ENCODE measurements at places on chromosomes 11 and 22. TPM values are rescaled to one million over a fixed set of nuclear protein-coding genes. Genes with fewer than 3 reads are reported as not detected.

- DNase-seq: no peak
- no peaks in the 10 kb centered on the region for H3K27me3 ChIP-seq
- H3K4me3 ChIP-seq: no peak overlapping the region
- no peak overlapping the region for H3K27ac ChIP-seq
- no peaks in the 10 kb centered on the region for H3K36me3 ChIP-seq
- no peaks in the 10 kb centered on the region for H3K4me1 ChIP-seq
These were observed 4.4 kb downstream of the NDUFV1 start for GRCh38 chr11:67611165-67611564.

- peaks cover 3% of the 10 kb centered on the region for H3K4me1 ChIP-seq
- no peaks in the 10 kb centered on the region for H3K27me3 ChIP-seq
- DNase-seq: no peak
These were observed 961.5 kb downstream of the FAM181B start for GRCh38 chr11:81772166-81772565.

GRCh38 chr11:78638704-78639380 lies 64.2 kb upstream of the NARS2 start:
- H3K36me3 ChIP-seq: no peaks in the 10 kb centered on the region
- H3K4me1 ChIP-seq: no peaks in the 10 kb centered on the region
- H3K27me3 ChIP-seq: no peaks in the 10 kb centered on the region
- H3K4me3 ChIP-seq: no peak overlapping the region
- no peak overlapping the region for H3K27ac ChIP-seq

- DNase-seq: peak; percentile 69
- H3K27ac ChIP-seq: no peak overlapping the region
- no peaks in the 10 kb centered on the region for H3K4me1 ChIP-seq
- no peaks in the 10 kb centered on the region for H3K36me3 ChIP-seq
These were observed 72.1 kb upstream of the KCNQ1OT1 start for GRCh38 chr11:2771758-2772466.

- H3K4me1 ChIP-seq: no peaks in the 10 kb centered on the region
- H3K27me3 ChIP-seq: no peaks in the 10 kb centered on the region
- H3K27ac ChIP-seq: no peak overlapping the region
- no peaks in the 10 kb centered on the region for H3K36me3 ChIP-seq
These were observed 15.0 kb downstream of the SMIM38 start for GRCh38 chr11:69170704-69171103.

- no peak overlapping the region for H3K4me3 ChIP-seq
- no peak for DNase-seq
- H3K27ac ChIP-seq: no peak overlapping the region
- no peaks in the 10 kb centered on the region for H3K36me3 ChIP-seq
- H3K27me3 ChIP-seq: no peaks in the 10 kb centered on the region
- no peaks in the 10 kb centered on the region for H3K4me1 ChIP-seq
These were observed 13.0 kb downstream of the TPCN2 start for GRCh38 chr11:69061713-69062053.

GRCh38 chr11:45104790-45105084 lies 41.7 kb upstream of the PRDM11 start:
- no peak overlapping the region for H3K27ac ChIP-seq
- DNase-seq: peak; percentile 32
- no peaks in the 10 kb centered on the region for H3K4me1 ChIP-seq
- no peaks in the 10 kb centered on the region for H3K36me3 ChIP-seq
- H3K27me3 ChIP-seq: no peaks in the 10 kb centered on the region
- no peak overlapping the region for H3K4me3 ChIP-seq

- peak overlapping the region; percentile 3 for H3K4me3 ChIP-seq
- no peaks in the 10 kb centered on the region for H3K36me3 ChIP-seq
- no peaks in the 10 kb centered on the region for H3K27me3 ChIP-seq
- peak; percentile 55 for DNase-seq
- H3K27ac ChIP-seq: no peak overlapping the region
- H3K4me1 ChIP-seq: no peaks in the 10 kb centered on the region
These were observed 177.6 kb downstream of the IGLL1 start for GRCh38 chr22:23402275-23403151.

GRCh38 chr11:1854949-1855885 lies 2.3 kb downstream of the LSP1 start:
- no peak overlapping the region for H3K4me3 ChIP-seq
- no peak for DNase-seq
- H3K27ac ChIP-seq: no peak overlapping the region
- no peaks in the 10 kb centered on the region for H3K4me1 ChIP-seq
- no peaks in the 10 kb centered on the region for H3K27me3 ChIP-seq

DNA sequence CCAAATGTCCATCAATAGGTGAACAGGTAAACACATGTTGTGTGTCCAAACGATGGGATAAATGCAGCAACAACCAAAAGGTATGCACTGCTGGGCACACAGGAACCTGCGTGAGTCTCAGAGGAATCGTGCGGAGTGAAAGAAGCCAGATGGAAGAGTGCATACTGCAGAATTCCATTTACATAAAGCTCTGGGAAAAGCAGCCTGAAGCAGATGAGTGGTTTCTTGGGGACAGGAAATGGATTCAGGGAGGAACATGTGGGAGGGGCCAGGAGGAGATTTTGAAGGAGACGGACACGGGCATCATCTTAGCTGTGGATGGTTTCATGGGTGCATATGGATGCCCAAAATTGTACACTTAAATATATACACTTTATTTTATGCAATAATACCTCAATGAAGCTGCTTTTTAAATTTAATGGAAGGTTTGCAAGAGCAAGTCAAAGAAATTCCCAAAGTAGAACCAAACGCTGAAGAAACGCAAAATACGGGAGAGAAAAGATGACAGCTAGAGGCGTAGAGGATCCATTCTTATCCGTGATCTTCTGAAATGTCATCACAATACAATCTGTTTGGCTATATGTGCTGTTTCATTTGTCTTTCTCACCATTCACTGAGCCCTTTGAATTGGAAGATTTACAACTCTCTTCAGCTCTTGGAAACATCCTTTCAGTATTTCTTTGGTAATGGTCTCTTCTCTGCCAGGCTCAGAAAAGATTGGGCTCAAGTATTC lies 24.5 kb downstream of the ST14 start:
- no peak overlapping the region for H3K27ac ChIP-seq
- DNase-seq: no peak
- no peaks in the 10 kb centered on the region for H3K36me3 ChIP-seq
- H3K4me1 ChIP-seq: no peaks in the 10 kb centered on the region
- H3K4me3 ChIP-seq: no peak overlapping the region

- peak; percentile 27 for DNase-seq
- H3K4me1 ChIP-seq: no peaks in the 10 kb centered on the region
- H3K36me3 ChIP-seq: no peaks in the 10 kb centered on the region
- H3K27me3 ChIP-seq: no peaks in the 10 kb centered on the region
- no peak overlapping the region for H3K27ac ChIP-seq
These were observed 1.5 kb downstream of the MUC2 start for GRCh38 chr11:1076061-1076665.

- DNase-seq: peak; percentile 84
- no peaks in the 10 kb centered on the region for H3K27me3 ChIP-seq
- H3K36me3 ChIP-seq: no peaks in the 10 kb centered on the region
- H3K4me3 ChIP-seq: no peak overlapping the region
These were observed 62.7 kb downstream of the CD82 start for GRCh38 chr11:44627911-44628729.

- peak; percentile 33 for DNase-seq
- no peaks in the 10 kb centered on the region for H3K27me3 ChIP-seq
- no peaks in the 10 kb centered on the region for H3K36me3 ChIP-seq
- no peak overlapping the region for H3K27ac ChIP-seq
- H3K4me1 ChIP-seq: no peaks in the 10 kb centered on the region
- H3K4me3 ChIP-seq: no peak overlapping the region
These were observed 7.1 kb downstream of the P2RY2 start for GRCh38 chr11:73225001-73225686.

GRCh38 chr11:121268581-121268980 lies 24.0 kb upstream of the SC5D start:
- H3K27ac ChIP-seq: no peak overlapping the region
- no peak overlapping the region for H3K4me3 ChIP-seq
- no peaks in the 10 kb centered on the region for H3K36me3 ChIP-seq
- no peak for DNase-seq
- H3K27me3 ChIP-seq: no peaks in the 10 kb centered on the region

DNA sequence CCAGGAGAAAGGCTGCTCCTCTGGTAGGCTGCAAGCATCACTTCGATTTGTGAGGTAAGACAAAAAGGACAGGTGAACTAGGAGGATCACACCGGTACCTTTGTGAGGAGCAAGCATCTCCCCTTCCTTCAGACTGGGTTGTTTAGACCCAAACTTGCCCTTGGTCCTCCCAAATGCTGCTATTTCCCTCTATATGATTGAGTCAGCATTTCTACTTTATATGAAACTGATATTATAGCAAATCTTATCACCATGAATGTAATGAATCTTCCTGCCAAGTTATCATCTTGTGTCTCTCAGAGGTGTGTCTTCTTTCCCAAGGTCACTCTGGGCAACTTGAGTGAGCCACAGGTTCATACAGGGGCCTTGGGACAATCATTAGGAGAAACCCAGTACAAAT lies 61.0 kb downstream of the KIRREL3 start:
- no peaks in the 10 kb centered on the region for H3K27me3 ChIP-seq
- no peak overlapping the region for H3K4me3 ChIP-seq
- H3K27ac ChIP-seq: no peak overlapping the region
- DNase-seq: no peak
- H3K36me3 ChIP-seq: no peaks in the 10 kb centered on the region
- no peaks in the 10 kb centered on the region for H3K4me1 ChIP-seq

- H3K27me3 ChIP-seq: no peaks in the 10 kb centered on the region
- H3K4me3 ChIP-seq: no peak overlapping the region
- no peak for DNase-seq
These were observed 148.2 kb upstream of the SNX19 start for GRCh38 chr11:131064373-131064991.

DNA sequence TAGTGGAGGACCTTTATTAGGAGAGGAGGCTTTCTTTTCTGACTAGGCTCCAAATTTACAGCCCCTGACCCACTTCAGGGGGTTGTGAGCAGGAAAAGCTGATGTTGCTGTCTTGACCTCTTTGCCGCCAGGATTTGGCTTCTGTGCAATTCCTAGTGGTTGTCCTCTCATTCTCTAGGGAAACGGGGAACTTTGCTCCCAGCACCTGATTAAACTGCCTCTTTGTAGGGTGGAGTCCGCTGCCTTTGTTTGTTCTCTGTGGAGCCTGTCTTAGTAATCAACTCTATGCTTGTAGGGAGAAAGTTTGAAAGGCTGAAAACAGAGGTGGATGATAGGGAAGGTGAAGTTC lies 16.3 kb downstream of the CTNND1 start:
- peaks cover 16% of the 10 kb centered on the region for H3K4me1 ChIP-seq
- peak overlapping the region; percentile 12 for H3K4me3 ChIP-seq
- no peaks in the 10 kb centered on the region for H3K27me3 ChIP-seq
- H3K36me3 ChIP-seq: no peaks in the 10 kb centered on the region
- peak overlapping the region; percentile 99 for H3K27ac ChIP-seq

DNA sequence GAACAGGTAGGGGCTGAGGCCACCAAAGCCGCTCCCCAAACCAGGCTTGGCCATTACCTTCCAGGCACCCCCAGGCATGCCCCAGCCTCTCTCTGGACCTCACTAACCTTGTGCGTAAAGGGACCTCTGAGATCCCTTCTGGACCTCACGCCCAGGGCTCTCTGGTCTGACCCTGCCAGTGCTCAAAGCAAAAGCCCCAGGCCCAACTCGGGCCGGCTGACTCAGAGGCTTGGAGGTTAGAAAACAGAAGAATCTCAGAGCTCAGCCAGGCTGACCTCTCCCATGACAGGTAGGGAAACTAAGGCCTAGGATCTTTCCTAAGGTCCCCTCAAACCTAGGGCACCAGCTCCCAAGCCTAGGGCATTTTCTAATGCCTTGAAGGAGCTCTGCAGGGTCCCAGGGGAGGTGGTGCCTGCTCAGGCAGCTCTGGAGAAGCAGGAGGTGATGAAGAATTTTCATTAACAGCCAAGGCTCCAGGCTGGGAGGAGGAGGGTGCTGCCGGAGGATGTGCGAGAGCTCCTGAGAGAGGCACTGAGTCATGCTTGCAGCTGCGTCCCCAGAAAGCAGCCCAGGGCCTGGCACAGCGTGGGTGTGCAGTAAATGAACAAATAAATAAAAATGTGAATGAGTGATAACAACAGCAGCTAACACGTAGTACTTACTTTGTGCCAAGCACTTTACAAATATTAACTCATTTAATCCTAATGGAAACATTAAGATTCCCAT lies 25.6 kb downstream of the ARRB1 start:
- no peaks in the 10 kb centered on the region for H3K4me1 ChIP-seq
- H3K36me3 ChIP-seq: no peaks in the 10 kb centered on the region
- no peak overlapping the region for H3K4me3 ChIP-seq
- no peaks in the 10 kb centered on the region for H3K27me3 ChIP-seq
- no peak overlapping the region for H3K27ac ChIP-seq

- H3K4me1 ChIP-seq: no peaks in the 10 kb centered on the region
- H3K27ac ChIP-seq: no peak overlapping the region
- DNase-seq: peak; percentile 17
- no peak overlapping the region for H3K4me3 ChIP-seq
These were observed 8.9 kb downstream of the SLC15A3 start for GRCh38 chr11:60942970-60943565.

GRCh38 chr22:28407645-28408044 lies 272.0 kb downstream of the TTC28 start:
- H3K4me1 ChIP-seq: no peaks in the 10 kb centered on the region
- H3K27me3 ChIP-seq: no peaks in the 10 kb centered on the region
- DNase-seq: no peak

DNA sequence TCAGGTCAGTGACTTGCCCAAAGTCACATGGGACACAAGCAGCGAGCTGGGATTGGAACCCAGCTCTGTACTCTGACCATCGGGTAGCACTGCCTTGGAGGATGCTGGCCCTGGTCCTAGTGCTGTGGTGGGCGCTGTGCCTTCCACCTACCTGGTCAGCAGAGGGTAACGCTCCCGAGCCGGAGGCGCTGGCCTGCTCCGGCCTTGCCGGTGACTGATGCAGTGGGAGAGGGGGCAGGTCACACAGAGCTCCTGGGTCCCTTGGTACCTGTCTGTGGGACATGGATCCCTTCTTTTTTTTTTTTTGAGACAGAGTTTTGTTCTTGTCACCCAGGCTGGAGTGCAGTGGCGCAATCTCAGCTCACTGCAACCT lies 43.0 kb downstream of the CACNA1I start:
- no peak for DNase-seq
- no peak overlapping the region for H3K4me3 ChIP-seq
- no peak overlapping the region for H3K27ac ChIP-seq
- no peaks in the 10 kb centered on the region for H3K36me3 ChIP-seq

GRCh38 chr11:7871056-7871455 lies 60.0 kb downstream of the OR10A6 start:
- no peaks in the 10 kb centered on the region for H3K36me3 ChIP-seq
- no peak overlapping the region for H3K4me3 ChIP-seq
- H3K27ac ChIP-seq: no peak overlapping the region
- H3K27me3 ChIP-seq: no peaks in the 10 kb centered on the region
- no peaks in the 10 kb centered on the region for H3K4me1 ChIP-seq
- no peak for DNase-seq

GRCh38 chr11:11636671-11637070 lies 14.9 kb upstream of the GALNT18 start:
- no peaks in the 10 kb centered on the region for H3K27me3 ChIP-seq
- no peaks in the 10 kb centered on the region for H3K4me1 ChIP-seq
- H3K36me3 ChIP-seq: no peaks in the 10 kb centered on the region

- no peak for DNase-seq
- H3K4me3 ChIP-seq: no peak overlapping the region
These were observed 915.3 kb downstream of the LRRC4C start for GRCh38 chr11:40544162-40544561.

CLCF1 gene
- total RNA-seq: 12.0 TPM

NLRP10 gene
- total RNA-seq: not detected

FLRT1 gene
- total RNA-seq: 0.10 TPM

ANO5 gene
- 3.6 TPM for total RNA-seq

CTSC gene
- total RNA-seq: 176 TPM

P4HA3 gene
- total RNA-seq: 5.8 TPM

KCNQ1OT1 gene
- total RNA-seq: 5.4 TPM

PEX16 gene
- 26.9 TPM for total RNA-seq

APOA5 gene
- total RNA-seq: not detected

CYP2D6 gene
- total RNA-seq: 1.0 TPM

OR52E6 gene
- not detected for total RNA-seq

TMEM191C gene
- 1.4 TPM for total RNA-seq

UBQLNL gene
- total RNA-seq: 0.88 TPM

TP53AIP1 gene
- not detected for total RNA-seq

ANO1 gene
- 136 TPM for total RNA-seq

SAA1 gene
- 161 TPM for total RNA-seq

GRM5 gene
- total RNA-seq: 3.4 TPM
